ENCODE measurements at places on chromosomes 5 and 9.

GRCh38 chr9:87141124-87141523 is 193.8 kb upstream of the GAS1 start:
- no peak for DNase-seq

DNA sequence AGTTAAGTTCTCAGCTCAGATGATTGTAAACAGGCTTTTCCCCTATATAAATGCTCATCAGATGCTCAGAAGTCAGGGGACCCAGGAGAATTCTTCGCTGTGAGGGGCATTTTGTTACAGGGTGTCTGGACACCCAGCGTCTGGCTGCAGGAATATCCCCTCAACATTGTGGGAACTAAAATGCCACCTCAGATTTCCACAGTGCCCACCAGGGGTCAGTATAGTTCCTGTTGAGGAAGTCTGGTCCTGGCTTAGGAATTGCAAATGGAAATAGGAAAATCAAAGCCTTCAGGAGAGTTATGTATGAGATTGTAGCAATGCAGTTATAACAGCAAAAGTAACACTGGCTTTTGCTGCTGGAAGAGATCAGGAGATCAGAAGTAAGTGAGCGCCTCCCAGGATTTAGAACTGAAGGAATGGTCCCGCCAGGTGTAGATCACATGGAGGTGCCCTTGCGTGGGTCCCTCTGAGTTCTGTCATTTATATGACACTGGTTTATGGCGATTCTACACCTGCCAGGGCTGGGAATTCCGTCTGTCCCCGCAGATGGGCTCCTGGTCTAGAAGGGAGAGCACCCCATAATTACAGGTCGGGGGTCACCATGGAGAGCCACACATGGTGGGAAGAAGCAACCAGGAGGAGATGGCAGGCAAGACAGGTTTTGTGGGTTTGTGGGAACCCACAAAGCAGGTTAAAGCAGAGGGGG is 47.1 kb upstream of the CTSL start:
- DNase-seq = peak; percentile 65

DNA sequence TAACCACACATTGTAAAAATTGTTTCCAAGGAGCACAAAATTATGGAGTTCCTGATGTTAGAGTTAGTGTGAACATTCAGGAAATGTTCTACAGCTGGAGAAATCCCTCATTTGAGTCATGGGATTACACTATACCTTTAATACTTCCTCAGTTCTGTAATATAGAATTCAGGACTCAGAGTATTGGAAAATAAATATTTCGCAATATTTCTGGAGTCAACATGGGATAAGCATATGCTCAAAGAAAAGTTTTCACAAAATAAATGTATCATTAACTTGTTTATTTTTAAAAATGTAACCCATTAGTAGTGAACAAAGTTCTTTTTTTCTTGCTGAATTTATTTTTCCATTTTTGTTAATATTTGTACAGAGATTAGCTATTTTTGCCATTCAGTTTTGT is 8.6 kb downstream of the CYLC2 start:
- no peak for DNase-seq

GRCh38 chr9:92312887-92313623 is 12.1 kb downstream of the NOL8 start:
- DNase-seq = no peak

DNA sequence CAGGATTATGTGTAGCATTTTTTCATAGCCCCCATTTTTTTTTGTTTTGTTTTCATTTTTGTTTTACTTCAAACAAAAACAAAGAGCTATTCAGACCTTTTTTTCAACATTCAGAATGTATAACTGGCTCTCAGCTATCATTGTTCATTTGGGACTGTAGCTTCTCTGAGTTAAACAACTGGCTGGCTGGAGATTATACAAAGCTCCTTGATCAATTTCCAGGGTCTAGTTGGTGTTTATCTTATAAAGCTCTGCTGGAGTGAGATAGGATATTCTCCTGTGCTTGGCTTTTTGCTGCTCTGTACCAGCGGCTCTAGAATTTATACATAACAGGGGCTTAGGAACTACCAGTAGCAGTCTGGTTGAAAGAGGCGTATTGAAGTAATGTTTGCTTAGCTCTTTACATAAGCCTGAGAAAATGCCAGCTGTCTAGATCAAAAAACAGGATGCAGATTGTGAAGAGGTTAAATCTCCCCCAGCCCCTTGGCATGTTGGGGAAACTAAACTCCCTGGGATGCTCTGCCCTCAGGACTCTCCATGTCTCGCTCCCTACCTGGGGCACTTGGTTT is 15.2 kb downstream of the GARNL3 start:
- no peak for DNase-seq

DNA sequence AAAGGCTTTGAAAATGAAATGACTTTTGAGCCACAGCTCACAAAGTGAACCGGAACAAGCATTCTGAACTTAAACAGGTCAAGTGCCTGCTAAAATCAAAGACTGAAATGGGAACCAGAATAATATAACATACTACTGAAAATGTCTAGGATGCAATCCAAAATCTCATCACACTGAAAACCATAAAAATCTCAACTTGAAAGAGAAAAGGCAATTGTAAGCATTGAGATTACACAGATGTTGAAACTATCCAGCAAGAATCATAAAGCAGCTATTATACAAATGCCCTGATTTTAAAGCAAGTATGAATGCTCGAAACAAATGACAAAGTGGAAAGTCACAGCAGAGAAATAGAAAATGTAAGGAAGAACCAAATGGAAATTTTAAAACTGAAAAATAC is 211.5 kb upstream of the GAS1 start:
- DNase-seq = no peak

DNA sequence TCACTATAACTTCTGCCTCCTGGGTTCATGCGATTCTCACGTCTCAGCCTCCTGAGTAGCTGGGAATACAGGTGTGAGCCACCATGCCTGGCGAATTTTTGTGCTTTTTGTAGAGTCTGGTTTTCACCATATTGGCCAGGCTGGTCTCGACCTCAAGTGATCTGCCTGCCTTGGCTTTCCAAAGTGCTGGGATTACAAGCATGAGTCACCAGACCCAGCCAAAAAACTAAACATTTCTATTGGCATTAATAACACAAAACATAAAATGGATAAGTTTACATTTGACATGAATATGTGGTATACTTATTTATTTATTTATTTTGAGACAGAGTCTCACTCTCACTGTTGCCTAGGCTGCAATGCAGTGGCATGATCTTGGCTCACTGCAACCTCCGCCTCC is 13.6 kb upstream of the REEP5 start:
- DNase-seq = no peak

GRCh38 chr5:156208271-156208670 is 118.7 kb upstream of the SGCD start:
- DNase-seq = peak; percentile 46

GRCh38 chr5:74519161-74519571 is 121.4 kb downstream of the ENC1 start:
- no peak for DNase-seq

DNA sequence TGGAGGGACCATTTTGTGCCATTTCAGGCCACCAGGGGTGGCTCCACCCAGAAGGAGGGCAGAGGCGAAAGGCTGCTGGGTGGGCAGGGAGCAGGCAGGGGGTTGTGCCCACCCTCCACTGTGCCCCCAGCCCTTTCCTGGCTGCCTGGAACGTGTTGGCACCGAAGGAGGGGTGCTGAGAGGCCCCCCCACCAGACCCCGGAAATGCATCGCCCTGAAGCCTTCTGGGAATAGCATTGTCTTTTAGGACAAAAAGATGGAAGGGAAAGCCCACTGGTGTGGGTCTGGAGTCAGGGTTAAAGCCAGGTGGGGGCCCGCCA is 5.1 kb downstream of the NOXA1 start:
- DNase-seq = no peak

DNA sequence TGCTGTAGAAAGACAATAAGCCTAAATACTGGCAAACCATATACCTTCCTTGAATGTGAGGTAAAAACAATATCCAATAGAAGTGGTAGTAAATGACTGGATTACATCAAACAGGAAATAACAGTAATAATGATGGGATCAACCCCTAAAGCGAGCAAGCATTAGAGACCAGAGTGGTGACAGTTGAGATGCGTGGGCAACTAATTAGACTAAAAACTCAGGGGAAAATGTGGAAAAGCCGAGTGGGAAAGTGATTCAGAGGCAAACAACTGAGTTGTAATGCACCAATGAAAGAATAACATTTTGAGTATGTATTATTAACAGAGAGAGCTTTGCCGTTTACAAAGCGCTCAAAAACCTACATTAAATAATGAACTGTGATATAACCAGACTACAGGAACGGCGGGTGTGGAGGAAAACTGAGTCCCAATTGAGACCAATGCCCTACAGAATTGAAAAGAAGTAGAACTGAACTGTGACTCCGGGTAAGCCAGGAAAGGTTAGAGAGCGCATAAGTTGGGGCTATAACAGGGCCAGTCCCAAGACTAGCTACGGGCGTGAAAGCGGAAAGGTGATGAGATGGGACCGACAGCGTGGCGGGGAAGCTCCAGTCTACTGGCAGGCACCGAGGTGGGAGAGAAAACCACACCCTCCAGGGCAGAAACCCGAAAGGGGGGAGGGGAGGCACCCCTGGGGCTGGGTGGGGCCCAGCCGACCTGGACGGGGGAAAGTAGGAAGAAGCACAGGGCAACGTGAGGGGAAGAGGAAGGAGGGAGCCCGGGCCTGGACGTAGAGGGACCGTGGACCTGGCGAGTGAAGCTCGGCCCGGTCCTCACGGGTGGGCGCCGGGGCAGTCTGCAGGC is 592 bp downstream of the UBAP2 start:
- peak; percentile 17 for DNase-seq

GRCh38 chr5:124650951-124651662 is 95.3 kb downstream of the ZNF608 start:
- DNase-seq = no peak

GRCh38 chr5:72191404-72191803 is 84.1 kb downstream of the MAP1B start:
- DNase-seq = no peak

GRCh38 chr5:94731471-94731870 is 113.0 kb downstream of the SLF1 start:
- DNase-seq = no peak

DNA sequence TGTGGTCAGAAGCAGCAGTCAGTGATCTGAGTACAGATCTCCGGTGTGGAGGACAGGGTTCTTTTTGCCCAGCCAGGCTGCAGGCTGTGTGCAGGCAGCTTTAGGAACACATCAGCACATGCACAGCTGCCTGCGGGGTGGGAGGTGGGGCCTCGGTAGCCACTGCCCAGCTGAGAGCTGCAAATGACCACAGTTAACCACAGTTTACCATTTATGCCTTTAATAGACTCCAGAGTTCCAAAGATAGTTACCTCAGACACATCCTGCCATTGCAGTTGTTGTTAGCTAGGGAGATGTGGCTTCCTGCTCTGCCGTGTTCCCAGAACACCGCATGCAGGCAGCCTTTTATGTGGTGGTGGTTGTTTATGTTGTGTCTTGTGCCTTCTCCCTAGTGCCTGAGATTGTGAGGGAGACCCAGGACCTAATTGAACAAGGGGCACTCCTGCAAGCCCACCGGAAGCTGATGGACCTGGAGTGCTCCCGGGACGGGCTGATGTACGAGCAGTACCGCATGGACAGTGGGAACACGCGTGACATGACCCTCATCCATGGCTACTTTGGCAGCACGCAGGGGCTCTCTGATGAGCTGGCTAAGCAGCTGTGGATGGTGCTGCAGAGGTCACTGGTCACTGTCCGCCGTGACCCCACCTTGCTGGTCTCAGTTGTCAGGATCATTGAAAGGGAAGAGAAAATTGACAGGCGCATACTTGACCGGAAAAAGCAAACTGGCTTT is 10.2 kb downstream of the EXOC3 start:
- no peak for DNase-seq

- no peak for DNase-seq
Measured at GRCh38 chr9:134068744-134069479, 1.1 kb upstream of the BRD3 start.

DNA sequence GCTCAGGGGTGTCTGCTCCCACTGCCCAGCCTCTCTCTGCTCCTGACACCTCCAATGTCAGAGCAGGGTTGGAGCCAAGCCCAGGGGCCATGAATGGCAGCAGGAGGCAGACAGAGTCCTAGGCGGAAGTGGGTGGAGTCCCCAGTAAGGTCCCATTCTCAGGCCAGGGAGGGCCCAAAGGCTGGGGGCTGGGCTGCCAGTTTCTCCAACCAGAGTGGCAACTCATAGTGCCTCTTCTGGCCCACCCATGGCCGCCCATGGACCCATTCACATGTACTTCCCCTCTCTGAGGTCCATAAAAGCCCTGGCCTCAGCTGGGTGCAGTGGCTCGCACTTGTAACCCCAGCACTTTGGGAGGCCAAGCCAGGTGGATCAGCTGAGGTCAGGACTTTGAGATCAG is 261.8 kb upstream of the TNC start:
- DNase-seq = no peak

DNA sequence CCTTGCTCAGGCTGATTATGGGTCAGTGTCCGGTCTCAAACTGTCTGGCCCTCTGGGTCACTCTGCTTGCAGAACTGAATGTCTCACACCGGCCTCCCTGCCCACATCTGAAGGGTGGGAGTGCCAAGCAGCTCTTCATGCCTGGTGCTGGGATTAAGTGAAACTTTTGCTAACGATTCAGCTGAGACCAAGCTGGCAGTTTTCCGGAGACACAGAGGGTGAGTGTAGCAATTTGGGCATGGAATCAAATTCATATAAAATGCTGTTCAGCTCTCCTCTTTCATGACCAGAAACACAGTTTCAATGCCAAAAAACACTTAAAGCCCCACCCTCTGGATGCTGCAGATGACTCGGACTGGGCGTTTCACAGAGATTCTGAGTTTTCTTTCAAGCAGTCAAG is 207.5 kb downstream of the NXNL2 start:
- no peak for DNase-seq

DNA sequence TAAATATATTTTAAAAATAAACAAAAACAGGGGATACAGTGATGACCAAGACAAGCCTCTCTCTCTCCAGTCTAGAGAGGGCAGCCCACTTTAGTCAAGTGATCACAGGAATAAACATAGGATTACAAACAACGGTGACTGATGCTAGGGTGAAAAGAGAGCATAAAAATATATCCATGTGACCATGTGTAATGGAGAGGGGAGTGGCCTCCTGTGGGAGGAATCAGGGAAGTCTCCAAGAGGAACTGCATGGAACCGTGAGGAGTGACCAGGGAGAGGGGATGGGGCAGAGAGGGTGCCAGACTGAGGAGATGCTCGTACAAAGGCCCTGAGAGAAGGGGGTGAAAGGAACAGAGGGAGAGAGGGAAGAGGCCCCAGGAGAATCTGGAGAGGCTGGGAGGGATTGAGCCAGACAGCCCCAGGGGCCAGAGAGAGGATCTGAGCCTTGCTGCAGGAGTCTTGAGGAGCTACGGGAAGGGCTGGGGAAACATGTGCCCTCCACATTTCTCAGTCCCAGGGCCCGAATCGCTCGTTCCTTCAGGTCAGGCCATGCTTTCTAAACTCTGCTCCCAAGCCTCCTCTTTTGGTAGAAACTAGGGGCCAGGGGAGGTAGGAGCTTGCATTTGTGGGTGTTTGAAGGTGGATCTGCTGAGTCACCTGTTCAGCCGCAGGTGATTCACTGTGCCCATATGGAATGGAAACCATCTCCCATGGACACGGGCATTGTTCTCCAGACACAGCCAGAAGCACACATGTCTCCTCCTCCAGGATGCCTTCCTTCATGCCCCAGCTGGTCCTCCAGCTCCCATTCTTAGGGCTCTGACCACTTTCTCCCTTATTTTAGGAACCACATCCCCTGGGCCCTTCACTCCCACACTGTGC is 63.8 kb downstream of the PAX5 start:
- DNase-seq = no peak

Data from neuronal stem cell (in vitro differentiated cells).